ENCODE measurements at places on chromosomes 2 and 18. TPM values are rescaled to one million over a fixed set of nuclear protein-coding genes. Genes with fewer than 3 reads are reported as not detected.

The RMDN2 gene
- total RNA-seq, result 2.5 TPM

The FAP gene
- not detected for total RNA-seq

The ACVR2A gene
- 1.8 TPM for total RNA-seq

The PLB1 gene
- total RNA-seq, result 0.11 TPM

DNA sequence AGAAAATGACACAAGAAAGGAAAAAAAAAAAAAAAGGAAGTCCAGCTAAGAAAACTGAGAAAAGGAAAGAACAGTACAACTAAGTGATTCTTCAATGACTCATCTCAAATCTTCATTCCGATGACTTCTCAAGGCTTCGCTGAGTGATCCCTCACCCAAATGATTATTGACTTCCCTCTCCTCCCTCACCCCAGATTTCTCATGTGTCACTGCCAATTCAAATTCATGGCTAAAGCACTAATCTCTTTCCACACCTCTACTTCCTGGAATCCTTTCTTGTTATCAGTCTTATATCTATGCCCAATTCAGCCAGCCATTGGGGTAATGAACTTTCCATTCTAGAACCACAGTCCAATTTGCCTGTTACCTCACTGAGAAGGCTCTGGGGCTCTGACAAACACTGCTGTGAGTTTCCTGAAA lies 7.2 kb upstream of the ABCB11 start:
- peak; percentile 43 for DNase-seq
- H3K27me3 ChIP-seq, result no peaks in the 10 kb centered on the region

DNA sequence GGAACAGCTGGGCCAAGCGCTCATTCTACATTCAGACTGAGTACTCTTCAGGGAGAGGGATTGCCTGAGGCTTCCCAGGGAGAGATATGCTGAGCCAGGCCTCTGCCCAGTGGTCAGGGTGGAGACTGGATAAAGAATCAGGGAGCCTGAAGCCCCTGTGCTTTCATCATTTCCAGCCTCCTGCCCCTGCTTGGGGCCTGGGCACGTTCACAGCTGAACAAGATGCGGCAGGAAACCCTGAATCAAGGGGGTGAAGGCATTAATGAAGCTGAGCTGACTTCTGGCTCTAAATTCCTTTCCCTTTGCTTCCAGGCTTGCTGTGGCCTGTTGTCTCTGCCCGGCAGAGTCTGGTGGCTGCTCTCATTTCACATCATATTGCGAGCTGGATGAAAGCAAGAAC lies 35.0 kb downstream of the RPL37A start:
- no peaks in the 10 kb centered on the region for H3K27me3 ChIP-seq
- DNase-seq, result no peak

GRCh38 chr2:84236288-84236687 lies 222.8 kb downstream of the SUCLG1 start:
- no peak overlapping the region for H3K4me3 ChIP-seq
- DNase-seq, result no peak
- H3K27ac ChIP-seq, result no peak overlapping the region
- H3K27me3 ChIP-seq, result no peaks in the 10 kb centered on the region
- H3K36me3 ChIP-seq, result no peaks in the 10 kb centered on the region
- H3K4me1 ChIP-seq, result no peaks in the 10 kb centered on the region

DNA sequence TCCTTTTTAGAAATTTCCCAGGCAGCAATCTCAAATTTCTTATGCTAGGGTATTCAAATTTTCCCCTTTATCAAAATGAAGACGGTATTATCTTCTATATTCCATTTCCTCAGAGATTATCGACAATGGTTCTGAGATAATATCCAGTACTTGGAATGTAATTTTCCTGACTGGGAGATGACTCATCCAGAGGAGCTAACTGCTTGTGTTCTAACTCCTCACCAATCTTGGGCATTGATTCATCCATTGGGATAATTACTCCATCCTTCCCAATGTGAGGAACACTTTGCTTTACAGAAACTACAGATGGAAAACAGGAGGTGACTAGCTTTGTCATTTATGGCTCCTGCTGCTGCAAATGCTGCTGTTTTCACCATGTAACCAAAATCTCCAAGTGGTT lies 239.4 kb upstream of the LYPD1 start:
- no peak for DNase-seq
- H3K27me3 ChIP-seq, result peaks cover 2% of the 10 kb centered on the region
- H3K4me1 ChIP-seq, result no peaks in the 10 kb centered on the region
- no peak overlapping the region for H3K4me3 ChIP-seq

- no peak overlapping the region for H3K27ac ChIP-seq
- no peaks in the 10 kb centered on the region for H3K27me3 ChIP-seq
- H3K4me1 ChIP-seq, result no peaks in the 10 kb centered on the region
- no peak overlapping the region for H3K4me3 ChIP-seq
- no peak for DNase-seq
- H3K36me3 ChIP-seq, result no peaks in the 10 kb centered on the region
Observed at GRCh38 chr2:104772996-104773395, 80.9 kb upstream of the POU3F3 start.

DNA sequence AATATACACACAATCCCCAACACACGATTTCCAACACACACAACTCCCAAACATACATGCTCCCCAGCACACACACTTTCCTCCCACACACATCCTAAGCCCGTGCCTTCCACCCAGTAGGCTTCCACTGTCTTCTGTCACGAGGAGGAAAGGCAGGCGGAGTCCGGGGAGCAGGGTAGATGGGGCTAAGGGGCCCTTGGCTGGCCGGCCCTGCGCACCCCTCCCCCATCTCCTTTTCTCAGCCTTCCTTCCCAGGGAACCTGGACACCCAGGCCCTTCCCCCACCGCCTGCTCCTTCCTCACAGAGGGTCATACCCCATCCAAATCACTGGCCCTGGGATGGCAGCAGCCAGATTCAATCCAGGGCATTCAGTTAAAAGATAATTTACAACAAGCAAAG lies 3.4 kb upstream of the PDCD1 start:
- peaks cover 22% of the 10 kb centered on the region for H3K4me1 ChIP-seq
- no peak for DNase-seq
- no peaks in the 10 kb centered on the region for H3K27me3 ChIP-seq
- H3K27ac ChIP-seq, result no peak overlapping the region
- H3K36me3 ChIP-seq, result no peaks in the 10 kb centered on the region

DNA sequence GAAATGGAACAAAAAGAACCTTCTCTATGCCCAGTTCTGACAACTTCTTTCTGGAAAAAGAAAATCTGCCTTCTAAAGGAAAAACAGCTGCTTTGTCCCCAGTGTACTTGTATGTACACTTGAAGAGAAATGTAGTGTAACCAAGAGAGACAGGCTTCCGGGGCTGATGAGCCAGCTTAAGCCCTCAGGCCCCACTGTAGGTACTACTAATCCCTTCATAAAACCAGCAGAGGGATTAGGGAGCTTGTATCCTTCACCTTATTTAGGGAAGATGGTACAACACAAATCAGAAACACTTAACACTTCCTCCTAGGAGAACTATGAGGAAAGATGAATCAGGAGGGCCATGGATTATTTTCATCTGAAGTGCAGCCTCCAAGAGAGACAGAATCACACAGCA lies 18.8 kb upstream of the SUCLG1 start:
- H3K36me3 ChIP-seq, result no peaks in the 10 kb centered on the region
- no peaks in the 10 kb centered on the region for H3K27me3 ChIP-seq
- no peak overlapping the region for H3K4me3 ChIP-seq
- no peak for DNase-seq
- no peak overlapping the region for H3K27ac ChIP-seq

DNA sequence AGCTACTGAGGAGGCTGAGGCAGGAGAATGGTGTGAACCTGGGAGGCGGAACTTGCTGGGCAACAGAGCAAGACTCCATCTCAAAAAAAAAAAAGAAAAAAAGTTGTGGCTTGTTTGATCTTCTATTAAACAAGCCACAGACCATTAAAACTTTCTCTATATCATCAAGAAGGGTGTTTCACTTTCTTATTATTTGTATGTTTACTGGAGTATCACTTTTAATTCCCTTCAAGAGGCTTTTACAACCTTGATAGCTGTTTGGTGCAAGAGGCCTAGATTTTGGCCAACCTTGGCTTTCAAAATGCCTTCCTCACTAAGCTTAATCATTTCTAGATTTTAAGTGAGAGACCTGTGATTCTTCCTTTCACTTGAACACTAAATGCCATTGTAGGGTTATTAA lies 339.1 kb downstream of the TSN start:
- no peaks in the 10 kb centered on the region for H3K36me3 ChIP-seq
- H3K4me3 ChIP-seq, result no peak overlapping the region
- no peak overlapping the region for H3K27ac ChIP-seq
- H3K27me3 ChIP-seq, result no peaks in the 10 kb centered on the region
- DNase-seq, result no peak

GRCh38 chr2:88638123-88638650 lies 10.9 kb upstream of the EIF2AK3 start:
- peaks cover 14% of the 10 kb centered on the region for H3K4me1 ChIP-seq
- no peaks in the 10 kb centered on the region for H3K36me3 ChIP-seq
- no peaks in the 10 kb centered on the region for H3K27me3 ChIP-seq
- no peak overlapping the region for H3K4me3 ChIP-seq
- DNase-seq, result no peak

DNA sequence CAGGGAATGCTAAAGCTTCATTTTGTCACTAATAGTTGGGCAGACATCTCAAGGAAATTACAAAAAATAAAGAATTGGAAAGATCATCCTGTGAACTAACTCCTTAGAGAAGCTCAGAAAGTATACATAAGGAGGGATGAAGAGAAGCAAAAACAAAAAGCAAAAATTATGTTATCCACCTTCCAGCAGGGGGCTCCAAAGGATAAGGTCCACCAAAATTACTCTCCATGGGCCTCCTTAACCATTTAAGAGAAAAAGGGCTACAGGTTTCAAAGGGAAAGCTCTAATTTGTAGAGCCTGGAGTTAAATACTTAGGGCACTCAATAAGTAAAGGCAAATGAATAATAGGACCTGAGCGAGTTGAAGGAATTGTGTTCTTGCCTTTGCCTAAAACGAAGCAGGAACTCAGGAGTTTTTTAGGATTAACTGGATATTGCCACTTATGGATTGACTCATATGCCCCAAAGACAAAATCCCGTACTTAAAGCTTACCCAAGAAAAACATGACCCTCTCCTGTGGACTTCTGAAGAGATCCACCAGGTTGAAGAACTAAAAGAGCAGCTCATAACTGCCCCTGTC lies 1167.9 kb downstream of the DSC3 start:
- no peak overlapping the region for H3K4me3 ChIP-seq
- peak; percentile 75 for DNase-seq
- no peak overlapping the region for H3K27ac ChIP-seq
- H3K36me3 ChIP-seq, result no peaks in the 10 kb centered on the region

Measured in Karpas-422 (cell line).